ENCODE measurements at places on chromosomes 7 and 10.
A peak's percentile ranks its signal among the peaks of the same experiment; 100 is the strongest.

DNA sequence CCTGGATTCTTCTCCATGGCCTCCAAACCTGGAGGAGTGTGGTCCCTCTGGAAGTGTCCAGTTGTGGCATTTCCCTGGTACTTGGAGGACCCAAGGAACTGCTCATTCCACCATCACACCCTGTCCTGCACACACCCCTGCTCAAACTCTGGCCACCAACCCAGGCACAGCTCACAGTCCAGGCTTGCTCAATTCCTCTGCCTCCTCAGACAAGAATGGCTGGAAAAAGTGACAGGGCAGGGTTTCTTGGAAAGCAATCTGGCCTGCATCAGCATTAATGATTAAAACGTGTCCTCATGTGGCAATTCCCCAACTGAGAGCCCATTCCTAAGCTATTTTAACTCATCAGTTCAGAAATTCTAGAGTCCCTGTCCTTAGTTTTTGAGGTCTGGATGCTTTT lies 17.2 kb upstream of the TPST1 start:
- DNase-seq = no peak

DNA sequence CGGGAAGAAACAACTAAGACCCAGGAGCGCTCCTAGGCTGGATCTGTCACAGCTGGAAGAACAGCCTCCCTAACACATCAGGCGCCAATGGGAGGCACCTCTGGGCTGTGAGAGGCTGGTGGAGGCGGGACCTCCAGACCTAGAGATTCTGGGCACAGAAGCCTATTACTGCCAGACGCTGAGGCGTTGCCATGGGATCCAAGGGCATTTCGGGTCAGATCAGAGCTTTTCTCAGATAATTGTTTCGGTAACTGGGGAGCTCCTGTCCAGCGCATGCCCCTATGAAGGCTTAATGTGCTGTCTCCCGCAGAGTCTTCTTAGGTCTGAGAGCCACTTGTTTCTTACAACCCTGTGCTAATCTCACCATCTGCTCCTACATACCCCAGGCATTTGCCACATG lies 339.2 kb downstream of the ZNF716 start:
- no peak for DNase-seq

DNA sequence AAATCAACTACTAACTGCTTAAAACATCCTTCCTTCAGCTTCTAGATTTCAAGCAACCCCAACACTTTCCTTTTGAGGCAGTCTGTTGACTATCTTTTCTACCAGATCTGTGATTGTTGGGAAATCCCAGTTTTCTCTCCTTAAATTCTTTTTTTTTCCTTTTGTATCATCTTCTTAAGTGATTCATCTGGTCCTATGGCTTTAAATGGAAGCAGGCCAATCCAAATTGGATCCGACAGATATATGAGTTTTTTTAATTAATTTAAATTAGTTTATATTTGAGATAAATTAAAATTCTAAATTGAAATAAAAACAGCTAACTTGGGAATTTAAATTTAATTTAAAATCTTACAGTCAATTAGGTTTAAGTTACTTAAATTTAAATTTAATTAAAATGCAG lies 151.2 kb upstream of the PCLO start:
- DNase-seq = no peak

DNA sequence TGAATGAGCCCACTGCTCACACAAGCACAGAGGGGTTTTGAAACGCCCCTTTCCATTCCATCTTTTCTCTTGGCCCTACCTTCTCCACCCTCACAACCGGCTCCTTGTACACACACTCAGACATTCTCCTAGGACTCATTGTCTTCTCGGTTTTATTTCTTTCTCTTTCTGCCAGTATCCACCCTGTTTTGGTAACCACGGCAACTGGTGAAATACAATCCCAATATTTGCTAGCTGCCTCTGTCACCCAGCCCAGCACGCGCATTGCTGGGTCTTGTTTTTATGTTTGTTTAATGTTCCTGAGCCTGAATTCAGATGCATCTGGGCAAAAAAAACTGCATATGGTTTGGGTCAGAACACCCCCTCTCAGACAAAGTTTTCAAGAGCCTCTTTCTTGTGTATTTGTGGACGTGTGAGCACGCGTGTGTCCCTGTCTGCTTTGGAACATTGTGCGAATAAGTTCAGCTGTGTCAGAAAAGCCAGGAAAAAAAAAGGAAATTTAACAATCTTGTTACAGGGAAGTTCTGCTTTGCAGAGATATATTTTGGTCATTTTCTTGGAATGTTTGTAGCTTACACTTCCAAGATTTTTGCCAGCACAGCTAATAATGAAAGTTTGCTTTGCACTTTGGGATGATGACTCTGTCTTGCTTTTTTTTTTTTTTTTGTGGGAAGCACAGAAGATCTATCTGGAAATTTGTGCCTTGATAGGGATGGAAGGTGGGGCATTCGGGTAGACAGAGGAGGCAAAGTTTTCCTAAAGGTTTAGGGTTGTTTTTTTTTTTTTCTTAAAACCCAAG lies 225.9 kb downstream of the TRIL start:
- DNase-seq = no peak

DNA sequence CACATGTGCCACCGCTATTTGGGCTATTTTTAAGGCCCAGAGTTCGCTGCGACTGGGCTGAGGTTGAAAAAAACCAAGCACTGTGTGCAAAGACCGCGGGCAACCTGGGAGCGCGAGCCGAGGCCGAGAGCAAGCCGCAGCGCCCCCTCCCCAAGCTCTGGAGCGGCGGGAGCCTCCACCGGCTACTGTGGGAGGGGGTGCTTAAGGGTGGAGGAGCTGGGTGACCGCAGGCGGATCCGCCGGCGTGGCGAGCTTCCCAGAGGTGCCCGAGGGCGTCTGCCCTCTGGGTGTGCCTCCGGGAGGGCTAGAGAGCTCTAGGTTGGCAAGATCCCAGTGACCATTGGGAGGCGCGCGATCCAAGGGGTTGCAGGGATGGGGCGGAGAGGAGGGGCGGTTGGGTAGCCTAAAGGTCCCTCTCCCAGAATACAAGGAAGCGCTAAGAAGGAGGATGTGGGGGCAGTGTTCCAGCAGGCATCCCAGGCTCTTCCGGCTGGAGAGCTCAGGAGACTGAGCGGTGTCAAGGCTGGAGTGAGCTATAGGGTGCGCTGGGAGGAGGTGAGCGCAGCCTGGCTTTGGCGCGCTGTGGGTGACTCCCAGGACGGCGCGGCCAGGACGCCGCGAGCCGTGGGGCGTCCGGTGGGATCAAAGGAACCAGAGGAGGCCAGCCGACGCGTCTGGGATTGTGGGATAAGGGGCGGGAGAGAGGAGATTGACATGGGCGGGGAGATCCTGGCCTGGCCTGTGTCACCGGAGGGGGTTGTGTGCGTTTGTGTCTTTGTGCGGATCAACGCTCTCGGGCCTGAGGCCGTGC lies 8.0 kb downstream of the DLX5 start:
- DNase-seq = no peak

DNA sequence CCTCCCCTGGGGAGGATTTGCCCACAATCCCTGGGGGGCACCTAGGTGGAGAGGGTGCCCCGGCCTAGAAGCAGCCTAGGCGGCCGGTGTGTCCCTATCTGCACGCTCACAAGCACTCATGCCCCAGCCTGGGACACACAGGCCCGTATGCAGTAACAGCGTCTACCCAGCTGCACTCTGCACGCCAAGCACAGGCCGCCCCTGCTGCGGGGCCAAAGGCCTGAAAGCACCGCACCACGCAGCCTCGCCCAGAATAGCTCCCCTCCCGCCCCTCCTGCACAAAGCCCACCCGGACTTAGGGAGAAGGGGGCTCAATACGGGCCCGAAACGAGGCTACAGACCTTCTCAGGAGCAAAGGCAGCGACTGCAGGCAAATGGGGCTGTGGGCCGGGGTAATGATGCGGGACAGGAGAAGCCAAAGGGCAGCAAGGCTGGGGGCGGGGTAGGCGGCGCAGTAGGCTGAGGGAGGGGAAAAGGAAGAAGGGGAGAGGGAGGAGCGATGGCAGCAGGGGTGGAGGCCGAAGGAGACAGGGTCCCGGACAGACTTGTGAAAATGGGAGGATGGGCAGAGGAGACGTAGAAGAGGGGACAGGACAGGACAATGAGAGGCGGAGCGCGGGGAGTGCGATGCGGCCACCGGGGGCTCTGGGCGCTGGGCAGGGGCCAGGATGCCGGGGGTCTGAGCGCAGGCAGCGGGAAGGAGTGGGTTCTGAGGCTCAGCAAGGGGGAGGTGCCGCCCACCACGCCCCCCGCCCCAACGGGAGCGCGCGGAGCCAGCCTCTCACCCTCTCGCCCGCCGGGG lies 544 bp downstream of the GPRIN2 start:
- peak; percentile 14 for DNase-seq
